ENCODE measurements at places on chromosomes 16 and 17. TPM values are rescaled to one million over a fixed set of nuclear protein-coding genes. Genes with fewer than 3 reads are reported as not detected.

DNA sequence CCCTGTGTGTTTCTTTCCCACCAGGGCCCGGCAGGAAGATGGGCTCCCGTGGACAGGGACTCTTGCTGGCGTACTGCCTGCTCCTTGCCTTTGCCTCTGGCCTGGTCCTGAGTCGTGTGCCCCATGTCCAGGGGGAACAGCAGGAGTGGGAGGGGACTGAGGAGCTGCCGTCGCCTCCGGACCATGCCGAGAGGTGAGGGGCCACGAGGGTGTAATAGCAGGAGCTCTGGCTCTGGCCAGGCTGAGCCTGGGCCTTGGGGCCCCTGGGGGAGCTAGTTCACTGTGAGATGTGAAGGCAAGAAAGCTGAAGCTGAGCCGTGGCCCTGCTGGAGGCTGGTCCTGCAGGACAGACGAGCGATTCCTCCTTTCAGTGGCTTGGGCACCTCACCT is 20.0 kb downstream of the C1QTNF1 start:
- DNase-seq: no peak

DNA sequence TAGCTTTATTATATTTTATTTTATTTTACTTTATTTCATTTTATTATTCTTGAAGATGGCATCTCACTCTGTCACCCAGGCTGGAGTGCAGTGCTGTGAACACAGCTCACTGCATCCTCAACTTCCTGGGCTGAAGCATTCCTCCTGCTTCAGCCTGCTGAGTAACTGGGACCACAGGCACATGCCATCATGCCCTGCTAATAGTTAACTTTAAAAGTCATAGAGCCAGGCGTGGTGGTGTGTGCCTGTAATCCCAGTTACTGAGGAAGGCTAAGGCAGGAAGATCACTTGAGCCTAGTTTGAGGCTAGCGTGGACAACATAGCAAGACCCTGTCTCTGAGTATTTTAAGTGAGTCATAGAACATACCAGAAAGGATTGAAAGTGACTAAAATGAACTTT is 38.7 kb downstream of the ESRP2 start:
- DNase-seq: no peak

DNA sequence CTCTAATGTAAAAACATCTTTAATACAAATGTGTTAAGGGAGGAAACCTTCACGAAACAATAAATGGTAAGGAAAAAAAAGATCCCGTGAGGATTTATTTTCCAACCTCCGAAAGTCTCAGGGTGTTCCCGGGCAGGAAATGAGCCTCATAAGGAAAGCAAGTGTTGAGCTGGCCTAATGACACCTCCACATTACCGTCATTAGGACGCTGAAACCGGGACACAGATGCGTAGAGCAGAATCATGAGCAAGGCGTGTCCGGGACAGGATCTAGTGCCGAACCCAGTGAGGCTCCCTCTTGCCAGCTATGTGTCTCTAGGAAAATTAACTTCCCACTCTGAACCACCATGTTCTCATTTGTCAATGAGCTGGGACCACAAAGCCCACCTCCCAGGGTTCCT is 22.7 kb upstream of the CYTH1 start:
- DNase-seq: no peak

Gene HS3ST3A1
- total RNA-seq: not detected

Gene KRTAP9-2
- not detected for total RNA-seq

All from HCT116 (cell line).